ENCODE measurements at places on chromosomes 7 and 10.

GRCh38 chr7:100171840-100172239, 3.4 kb upstream of the GAL3ST4 start:
- DNase-seq = no peak

DNA sequence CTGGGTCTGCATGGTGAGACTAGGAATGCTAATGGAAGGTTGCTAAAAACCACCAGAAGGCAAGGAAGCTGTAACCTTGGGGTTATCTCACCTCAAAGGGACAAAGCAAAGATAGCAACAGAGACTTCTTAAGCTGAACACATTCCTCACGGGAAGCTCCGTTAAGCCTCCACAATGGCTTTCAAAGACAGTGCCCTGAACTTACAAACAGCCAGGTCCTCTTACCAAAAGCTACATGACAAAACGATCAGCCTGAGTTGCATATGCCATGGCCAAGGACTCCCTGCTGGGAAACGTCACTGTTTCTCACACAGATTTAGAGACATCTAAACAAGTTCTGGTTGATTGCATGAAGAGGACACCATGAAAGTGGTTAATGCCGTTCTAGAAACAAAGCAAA, 52.7 kb downstream of the HTR5A start:
- no peak for DNase-seq

GRCh38 chr7:33452805-33453502, 323.6 kb downstream of the BBS9 start:
- no peak for DNase-seq

- no peak for DNase-seq
These were observed 168.6 kb downstream of the REEP3 start for GRCh38 chr10:63689768-63690167.

DNA sequence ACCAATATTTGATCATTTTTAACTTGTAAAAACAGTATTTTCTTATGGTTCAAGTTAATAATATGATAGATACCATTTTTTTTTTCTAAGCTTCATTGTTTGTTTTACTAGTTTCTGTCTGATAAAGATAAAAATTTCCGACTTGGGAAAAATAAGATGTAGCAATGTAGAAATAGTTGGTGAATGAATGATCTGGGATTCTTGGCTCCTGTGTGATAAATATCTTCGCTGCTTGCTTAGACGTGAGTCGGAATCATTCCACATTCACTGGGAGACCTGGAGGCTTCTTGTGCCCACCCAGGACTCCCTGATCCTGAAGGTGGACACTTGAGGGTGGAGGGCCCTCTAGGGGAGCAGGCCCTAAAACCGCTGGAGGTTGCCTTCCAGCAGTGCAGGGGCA, 47.9 kb downstream of the EXOC4 start:
- DNase-seq = no peak

GRCh38 chr10:15069230-15069629, 19.3 kb downstream of the ACBD7 start:
- DNase-seq = no peak

DNA sequence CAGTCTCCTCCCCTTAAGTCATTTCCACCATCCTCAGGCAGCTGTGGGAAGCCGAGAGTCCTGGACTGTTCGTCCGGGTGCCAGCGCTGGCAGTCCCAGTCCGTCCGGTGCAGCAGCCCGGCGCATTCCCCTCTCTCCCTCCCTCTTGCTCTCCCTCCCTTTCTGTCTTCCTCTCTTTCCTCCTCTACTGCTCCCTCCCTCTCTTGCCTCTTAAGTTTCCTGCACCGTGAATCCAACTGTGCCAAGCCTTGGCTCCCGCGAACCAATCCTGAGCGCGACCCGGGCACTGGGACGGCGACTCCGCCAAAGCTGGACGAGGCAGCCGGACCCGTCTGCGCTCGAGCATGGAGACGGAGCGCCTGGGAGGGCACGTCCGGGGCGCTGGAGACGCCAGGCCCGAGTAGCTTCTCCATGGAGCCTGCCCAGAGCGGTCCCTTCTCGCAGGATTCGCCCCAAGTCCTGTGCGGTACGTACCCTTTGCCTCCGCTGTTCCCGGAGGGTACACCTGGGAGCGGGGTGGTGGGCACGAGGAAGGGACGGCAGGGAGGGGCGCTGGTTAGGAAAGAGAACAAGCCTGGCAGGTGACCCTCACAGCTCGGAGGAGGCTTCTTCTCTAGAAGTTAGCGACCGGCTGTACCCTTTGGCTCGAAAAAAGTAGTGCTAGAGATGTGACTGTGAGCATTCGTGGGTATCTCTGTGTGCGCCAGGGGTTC, 1.0 kb downstream of the NXPH1 start:
- DNase-seq = no peak

Data from AG04449 (cell line).